ENCODE measurements at places on chromosomes 4 and X.

DNA sequence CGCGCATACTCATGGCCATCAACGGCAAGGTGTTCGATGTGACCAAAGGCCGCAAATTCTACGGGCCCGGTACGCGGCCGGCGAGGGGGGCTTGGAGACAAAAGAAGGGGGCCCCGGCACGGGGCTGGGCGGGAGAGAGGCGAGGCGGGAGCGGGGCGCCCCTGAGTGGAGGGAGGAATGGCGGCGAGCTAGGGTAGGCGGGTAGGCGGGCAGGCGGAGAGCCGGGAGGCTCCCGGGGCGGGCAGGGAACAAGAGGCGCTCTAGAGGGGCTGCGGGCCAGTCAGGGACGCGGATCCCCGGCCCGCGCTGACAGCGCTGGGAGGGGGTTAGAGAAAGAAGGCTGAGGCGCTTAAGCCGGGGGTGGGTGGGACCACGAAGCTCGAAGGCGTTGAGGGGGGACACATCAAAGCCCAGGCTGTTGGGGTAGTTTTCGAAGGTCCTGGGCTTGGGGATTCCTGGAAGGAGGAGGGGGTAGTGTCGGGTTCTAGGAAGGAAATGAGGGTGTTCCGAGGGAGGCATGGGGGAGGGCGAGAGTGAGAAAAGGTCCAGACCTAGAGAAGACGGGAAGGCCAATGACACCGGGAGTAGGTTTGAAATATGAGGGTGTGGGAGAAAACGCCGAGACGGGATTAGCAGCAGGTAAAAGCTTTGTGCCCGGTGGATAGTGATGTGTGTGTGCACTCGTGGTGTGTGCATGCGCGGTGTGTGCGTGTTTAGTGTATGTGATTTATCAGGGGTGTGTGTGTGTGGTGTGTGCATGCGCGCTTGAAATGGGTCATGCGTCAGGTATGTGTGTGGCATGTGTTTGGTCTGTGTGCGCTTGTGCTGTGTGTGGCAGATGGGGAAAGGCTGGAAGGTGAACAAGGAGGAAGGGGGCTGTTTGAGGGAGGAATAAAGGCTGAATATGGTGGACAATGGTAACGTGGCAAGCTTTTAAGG, 807 bp downstream of the PGRMC1 start:
- no peak for DNase-seq

- DNase-seq = no peak
These were observed 371.4 kb downstream of the NLGN4X start for GRCh38 chrX:5857232-5857631.

DNA sequence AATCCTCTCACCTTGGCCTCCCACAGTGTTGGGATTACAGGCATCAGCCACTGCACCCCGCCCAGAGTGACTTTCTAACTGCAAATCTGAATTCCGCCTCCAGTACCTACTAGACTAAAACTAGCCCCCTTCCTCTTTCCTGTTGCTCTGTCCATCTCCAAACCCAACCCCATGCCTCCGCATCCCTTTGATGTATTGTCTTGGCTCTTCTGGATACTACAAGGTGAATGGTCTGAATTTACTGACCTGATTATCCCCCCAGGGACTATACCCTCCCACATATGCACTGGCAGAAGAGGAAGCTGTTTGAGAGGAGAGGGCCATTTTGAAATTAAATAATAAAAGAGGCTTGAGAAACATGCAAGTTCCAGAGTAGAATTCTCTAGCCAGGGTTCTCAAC, 17.7 kb upstream of the TFDP3 start:
- no peak for DNase-seq

DNA sequence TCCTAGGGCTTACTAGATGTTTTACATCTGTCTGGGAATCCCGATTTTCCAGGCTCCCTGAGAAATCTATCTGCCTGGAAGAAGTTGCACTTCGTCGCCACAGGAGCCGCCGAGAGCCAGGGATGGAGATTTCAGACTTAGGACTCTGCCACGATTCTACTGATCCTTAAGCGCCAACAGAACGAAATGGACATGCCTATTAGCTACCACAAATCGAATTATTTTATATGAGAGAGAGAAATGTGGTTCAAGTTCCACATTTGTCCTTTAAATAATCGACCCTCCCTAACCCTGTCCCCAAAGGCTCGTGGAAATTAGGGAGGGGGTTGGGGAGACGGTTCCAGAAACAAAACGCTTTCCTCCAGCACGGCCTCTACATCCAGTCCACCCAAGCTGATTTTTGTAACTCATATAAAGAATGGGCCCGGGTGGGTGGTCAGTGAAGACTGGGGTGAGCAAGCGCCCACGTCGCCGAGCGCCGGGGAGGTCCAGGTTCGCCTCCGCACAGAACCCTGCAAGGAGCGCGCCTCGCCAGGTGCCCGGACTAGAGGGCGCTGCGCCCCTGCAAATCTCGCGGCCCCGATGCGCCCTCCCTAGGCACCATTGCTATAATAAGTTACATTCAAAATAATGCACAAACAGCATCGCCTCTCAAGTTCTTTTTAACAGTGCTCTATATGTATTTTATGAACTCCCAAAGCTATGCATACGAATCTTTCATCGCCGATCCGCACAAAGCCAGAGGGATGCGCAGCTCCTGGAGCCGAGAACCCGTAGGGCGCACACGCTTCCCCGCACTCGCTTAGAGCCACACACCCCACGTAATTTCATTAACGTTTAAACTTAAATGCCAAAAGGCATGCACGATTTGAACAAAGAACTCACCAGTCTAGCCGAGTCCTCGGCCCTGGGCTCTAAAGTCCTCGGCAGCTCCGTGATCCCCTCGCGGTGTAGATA, 2.1 kb upstream of the FAT1 start:
- no peak for DNase-seq

GRCh38 chr4:41878991-41879491, 56.2 kb upstream of the TMEM33 start:
- DNase-seq = no peak

DNA sequence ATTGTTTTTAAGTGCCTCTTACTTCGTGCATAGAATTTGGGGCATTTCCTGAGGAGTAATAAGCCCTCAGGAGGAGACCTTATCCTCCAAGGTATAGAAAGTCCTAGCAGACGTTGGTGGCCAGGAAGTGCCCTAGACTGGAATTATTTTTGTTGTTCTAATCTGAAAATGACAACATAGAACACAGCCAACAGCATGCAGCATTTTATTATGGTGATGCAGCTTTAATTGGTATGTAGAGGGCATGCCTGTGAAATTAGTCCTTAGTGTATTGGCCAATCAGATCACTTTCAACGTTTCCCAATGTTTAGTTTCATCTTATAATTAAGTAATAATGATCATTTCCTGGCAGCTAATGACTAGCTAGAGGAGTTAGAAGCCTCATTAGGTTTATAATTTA, 199.2 kb downstream of the SHROOM3 start:
- DNase-seq = peak; percentile 57

GRCh38 chr4:106609917-106610316, 241.3 kb upstream of the GIMD1 start:
- no peak for DNase-seq

DNA sequence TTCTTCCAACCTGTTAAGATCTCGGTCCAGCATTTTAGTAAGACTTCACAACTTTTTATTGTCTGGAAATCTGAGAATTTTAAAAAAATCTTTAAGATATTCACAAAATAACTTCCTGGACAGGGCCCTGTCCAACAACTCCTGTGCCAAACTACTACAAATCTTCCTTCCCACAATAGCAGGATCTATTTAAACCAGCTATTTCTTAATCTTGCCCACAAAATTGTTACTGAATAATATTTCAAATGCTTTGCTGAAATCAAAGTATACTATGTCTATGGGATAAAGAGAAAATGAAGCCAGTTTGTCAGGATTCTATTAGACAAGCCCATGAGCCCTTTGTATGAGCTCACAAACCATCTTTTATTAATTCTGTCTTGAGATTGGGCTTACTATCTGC, 104.1 kb upstream of the DDIT4L start:
- DNase-seq = no peak

DNA sequence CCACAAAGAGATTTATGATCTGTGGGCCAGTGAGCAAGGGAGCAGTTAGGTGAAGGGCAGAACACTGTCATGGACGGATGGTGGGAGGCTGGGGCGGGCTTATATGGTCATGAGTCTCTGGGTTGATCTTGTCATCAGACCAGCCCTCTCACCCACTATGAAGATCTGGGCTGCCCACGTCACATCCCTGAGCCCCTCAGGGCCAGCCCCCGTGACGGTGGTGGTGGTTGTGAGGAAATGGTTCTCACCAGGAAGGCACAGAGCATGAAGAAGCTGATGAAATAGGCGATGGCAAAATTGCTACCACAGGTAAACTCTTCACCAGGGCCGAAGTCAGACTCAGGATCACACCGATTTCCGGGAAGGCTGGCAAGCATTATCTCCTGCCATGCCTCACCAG, 11.1 kb upstream of the SYP start:
- no peak for DNase-seq

DNA sequence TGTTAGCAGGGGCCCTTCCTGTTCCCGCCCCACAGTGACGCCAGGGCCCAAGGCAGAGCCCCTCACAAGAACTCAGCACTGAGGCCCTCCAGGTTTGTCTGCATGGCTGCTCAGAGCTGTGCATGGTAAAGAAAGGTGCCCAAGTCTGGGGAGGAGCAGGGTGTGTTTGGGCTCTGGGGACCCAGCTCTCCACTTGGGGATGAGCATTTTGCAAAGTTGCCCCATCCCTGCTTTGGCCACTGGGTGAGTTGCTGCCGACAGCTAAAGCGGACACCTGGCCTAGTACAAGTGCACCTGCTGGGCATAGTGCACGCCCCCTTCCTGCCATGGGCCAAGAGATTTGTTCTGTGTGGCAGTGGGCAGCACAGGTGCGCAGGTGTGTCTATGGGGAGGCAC, 2.0 kb upstream of the MXD4 start:
- DNase-seq = no peak

DNA sequence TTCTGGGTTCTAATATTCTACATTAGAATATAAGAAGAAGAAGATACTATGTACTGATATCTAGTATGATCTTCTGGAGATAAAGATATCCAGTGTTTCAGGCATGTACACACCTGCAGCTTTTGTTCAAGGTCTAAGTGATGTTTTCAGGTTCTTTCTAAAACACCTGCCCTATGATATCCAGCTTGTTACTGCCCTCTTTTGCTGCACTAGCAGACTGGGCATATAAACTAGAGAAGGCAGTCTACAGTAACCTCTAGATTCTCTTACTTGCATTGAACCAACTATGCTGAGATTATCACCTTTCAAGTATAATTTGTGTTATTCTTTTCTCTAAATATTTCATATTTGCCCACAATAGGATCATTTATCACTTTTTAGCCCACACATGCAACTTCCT, 1.9 kb upstream of the FRYL start:
- DNase-seq = no peak

- no peak for DNase-seq
These were observed 60.7 kb upstream of the S100G start for GRCh38 chrX:16589211-16589610.

DNA sequence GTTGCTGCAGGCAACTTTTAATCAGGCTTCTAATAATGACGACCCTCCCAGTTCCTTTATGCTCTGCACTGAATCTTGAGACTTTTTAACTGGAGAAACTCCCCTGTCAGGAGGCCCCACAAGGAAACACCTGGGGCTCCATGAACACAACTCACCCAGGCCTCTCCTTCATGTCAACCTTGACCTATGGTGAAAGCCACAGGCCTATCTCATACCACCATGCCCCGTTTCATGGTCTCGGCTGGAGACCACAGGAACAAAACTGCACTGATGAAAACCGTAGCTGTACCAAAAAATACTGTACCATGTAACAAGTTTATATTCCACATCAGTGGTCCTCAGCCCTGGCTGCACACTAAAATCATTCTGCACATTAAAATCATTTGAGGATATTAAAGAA, 57.0 kb downstream of the ZNF827 start:
- DNase-seq = no peak

DNA sequence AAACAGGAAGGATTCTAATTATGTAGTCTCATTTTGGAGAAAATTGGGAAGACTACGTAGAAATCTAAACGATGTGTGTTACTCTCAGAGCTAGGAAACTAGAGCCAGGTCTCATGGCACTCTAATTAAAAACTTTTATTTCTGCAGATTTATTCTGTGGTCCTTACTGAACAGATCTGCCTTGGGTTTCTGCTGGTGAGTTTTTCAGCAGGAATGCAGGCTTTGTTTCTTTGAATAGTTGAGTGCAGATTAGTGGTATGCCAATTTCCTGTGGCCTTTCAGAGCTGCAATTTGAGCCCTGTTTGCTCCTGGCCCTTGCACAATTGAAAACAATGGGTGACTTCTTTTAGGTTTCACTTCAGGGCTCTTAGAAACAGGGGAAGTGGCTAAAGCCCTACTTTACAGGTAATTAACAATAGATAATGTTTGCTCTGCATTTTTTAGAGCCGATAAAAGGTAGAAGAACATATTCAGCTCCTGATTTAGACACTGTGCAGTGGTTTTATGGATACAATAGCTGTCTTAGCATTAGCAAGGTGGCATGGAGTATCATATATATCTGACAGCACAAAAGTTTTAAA, 21.8 kb downstream of the SPRY1 start:
- DNase-seq = no peak

GRCh38 chr4:144557404-144557803, 88.6 kb upstream of the HHIP start:
- DNase-seq = no peak

GRCh38 chrX:103477496-103477895, 41.8 kb downstream of the RAB40A start:
- DNase-seq = no peak

GRCh38 chrX:55008571-55009358, 8.6 kb downstream of the APEX2 start:
- DNase-seq = peak; percentile 23
